ENCODE measurements at places on chromosomes 1 and 21. TPM values are rescaled to one million over a fixed set of nuclear protein-coding genes. Genes with fewer than 3 reads are reported as not detected.

The KCNK2 gene
- total RNA-seq, result not detected

The GBP3 gene
- 69.1 TPM for total RNA-seq

The KCNJ9 gene
- not detected for total RNA-seq

The IL12RB2 gene
- 0.10 TPM for total RNA-seq

DNA sequence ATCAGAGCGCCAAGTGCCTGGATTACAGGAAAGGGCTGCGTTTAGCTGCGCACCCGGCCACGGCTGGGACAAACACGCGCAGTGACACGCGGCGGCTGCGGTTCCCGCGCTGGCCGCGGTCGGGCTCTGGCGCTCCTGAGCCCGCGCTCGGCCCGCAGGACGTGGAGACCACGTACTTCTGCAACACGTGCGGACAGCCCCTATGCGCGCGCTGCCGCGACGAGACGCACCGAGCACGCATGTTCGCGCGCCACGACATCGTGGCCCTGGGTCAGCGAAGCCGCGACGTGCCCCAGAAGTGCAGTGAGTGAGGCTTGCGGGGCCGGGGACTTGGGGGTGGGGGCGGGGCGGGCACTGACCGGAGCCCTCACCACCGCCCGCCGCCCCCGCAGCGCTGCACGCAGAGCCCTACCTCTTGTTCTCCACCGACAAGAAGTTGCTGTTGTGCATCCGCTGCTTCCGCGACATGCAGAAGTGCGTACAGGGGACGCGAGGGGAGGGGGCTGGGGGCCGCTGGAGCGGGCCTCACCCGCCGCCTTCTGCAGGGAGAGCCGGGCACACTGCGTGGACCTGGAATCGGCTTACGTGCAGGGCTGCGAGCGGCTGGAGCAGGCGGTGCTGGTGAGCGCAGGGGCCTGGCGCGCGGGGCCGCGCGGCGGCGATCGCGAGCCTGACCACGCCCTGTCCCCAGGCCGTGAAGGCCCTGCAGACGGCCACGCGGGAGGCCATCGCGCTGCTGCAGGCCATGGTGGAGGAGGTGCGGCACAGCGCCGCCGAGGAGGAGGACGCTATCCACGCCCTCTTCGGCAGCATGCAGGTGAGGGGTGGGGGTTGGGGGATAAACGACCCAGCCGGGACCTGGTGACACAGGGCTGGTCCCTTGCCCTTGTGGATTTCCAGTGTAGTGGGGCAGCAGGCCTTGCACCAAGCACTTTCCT, 3.1 kb downstream of the RNF207 start:
- no peak for DNase-seq

DNA sequence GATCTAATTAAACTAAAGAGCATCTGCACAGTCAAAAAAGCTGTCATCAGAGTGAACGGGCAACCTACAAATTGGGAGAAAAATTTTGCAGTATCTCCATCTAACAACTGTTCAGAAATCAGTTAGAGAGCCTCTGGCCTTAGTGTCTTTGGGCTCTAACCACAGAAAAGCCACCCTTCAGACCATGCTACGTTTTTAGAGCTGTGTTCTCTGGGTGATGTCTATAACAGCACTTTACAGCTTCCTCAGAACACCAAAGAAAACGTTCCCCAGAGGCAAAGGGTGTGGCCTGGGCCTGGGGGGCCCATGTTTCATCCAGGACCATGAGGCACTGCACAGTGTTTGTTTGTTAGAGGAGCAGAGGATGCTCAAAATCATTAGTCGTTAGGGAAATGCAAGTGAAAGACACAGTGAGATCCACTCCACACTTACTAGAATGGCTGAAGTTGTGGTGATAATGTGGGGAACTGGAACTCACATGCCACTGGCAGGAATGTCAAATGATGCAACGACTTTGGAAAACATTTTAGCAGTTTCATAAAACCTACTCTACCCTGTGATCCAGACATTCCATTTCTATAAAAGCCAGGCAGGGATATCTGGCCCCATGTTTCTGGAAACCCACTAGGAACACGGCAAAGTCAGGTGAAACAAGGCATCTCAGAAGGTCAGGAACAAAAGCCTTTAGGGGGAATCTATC, 250.4 kb upstream of the HOOK1 start:
- DNase-seq, result no peak

DNA sequence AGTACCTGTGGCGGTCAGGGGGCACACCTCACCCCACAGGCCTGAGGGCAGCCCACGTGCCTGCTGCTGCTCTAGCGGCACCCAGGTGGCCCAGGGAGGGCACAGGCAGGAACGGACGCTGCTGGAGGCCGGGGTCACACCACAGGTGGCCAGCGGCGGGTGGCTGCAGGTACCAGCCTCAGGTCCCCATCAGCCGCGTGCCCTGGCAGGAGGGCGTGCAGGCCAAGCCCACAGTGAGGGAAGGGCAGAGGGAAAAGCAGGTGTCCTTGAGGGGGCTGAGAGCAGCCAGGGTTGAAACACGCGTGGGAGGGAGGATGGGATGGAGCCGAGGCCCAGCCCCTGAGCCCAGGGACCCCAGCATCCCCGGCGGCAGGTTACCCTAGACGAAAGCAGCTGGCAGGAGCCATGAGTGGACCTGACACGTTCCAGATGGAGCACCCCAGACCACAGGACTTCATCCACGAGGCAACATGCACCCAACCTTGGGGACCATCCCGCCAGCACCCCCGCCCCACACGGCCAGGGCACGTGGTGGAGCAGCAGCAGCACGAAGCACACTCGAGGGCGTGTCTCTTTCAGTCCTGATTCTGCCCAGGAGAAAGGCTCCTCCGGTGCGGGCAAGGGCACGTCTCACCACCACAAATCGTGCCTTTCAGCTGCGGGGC, 3.7 kb downstream of the SLC19A1 start:
- DNase-seq, result no peak

DNA sequence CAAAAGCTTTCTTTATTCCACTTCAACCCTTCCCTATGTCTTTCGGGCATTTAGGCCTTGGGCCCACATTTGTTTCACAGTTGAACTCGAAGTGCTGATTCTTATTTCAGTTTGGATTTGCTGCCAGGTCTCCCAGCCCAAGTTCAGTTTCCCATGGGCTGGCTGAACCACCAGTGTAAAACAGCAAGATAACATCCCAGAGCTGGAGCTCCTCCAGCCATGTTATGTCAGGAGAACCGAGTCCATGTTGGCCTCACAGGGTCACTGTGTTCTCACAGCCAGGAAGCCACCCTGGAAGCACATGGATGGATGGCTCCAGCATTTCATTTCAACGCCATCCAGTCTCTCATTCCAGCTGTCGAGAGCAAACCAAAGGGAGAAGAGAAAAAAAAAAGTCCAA, 45.2 kb upstream of the RXRG start:
- no peak for DNase-seq

DNA sequence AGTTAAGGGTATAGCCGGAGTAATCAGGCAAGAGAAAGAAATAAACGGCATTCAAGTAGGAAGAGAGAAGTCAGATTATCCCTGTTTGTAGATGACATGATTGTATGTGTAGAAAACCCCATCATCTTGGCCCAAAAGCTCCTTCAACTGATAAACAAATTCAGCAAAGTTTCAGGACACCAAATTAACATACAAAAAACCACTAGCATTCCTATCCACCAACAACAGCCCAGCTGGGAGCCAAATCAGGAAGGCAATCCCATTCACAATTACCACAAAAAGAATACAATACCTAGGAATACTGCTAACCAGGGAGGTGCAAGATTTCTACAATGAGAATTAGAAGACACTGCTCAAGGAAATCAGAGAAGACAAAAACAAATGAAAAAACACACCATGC, 45.3 kb downstream of the MAST2 start:
- no peak for DNase-seq

DNA sequence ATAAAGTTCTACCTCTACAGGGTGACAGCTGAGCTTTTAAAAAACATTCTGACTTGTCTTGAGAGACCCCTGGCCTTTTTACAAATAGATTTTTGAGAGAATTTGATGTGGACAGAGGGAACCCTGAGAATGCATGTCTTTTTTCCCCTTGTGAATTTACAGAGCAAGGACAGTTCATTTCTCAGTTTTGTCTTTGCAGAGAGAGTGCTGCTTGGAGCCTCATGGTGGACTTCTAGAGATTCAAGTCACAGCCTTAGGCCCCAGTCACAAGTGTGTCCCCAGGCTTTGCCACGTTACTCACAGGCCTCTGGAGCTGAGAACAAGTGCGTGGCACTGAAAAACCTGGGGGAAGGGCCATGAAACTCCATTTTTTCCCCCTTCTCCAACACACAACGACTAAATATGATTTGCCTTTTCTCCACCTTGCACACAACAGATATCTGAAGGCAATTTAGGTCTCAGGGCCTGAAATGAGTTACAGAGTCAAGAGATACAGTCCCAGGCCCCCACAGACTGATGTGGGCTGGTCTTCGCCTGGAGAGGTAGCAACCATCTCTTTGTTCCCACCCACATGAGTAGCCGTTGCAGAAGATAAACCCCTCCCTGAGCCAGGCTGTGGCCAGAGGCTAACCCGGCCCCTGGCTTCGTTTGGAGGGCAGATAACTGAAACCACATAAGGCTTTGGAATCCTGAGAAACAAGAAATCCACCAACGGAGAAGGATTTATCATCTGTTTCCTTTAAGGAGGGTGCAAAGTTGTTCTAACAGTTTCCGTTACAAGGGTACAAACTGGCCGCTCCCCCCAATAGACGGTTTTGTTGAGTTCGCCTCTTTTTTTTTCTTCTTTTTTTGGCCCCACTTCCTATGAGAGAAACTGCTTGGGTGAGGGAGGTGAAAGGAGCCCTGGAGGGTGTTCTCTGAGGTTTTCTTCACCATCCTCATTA, 1.0 kb upstream of the PIGV start:
- DNase-seq, result peak; percentile 44

- no peak for DNase-seq
Measured at GRCh38 chr1:114334297-114334696, 176.7 kb downstream of the TRIM33 start.

GRCh38 chr1:231241750-231242149, 738 bp downstream of the GNPAT start:
- no peak for DNase-seq

GRCh38 chr1:172764378-172764777, 105.5 kb downstream of the FASLG start:
- DNase-seq, result no peak

- no peak for DNase-seq
Measured at GRCh38 chr21:42975886-42976608, 1.7 kb downstream of the PKNOX1 start.

DNA sequence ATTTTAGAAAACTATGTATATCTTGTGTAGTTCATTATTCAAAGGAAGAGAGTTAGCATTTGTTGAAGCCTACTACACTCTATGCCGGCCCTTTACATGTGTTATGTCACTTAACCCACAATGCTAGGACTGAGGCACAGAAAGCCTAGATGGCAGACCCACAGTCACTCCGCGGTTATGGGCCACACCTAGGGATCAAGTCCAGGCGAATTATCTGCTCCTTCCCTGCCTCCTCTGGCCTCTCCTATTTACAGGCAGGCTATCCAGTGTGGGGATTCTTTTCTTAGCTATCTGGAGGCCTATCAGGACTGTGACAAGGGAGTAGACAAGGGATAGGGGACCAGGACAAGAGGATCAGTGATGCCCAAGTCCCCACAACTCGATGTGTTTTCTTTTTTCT, 33.0 kb downstream of the IER5 start:
- no peak for DNase-seq

DNA sequence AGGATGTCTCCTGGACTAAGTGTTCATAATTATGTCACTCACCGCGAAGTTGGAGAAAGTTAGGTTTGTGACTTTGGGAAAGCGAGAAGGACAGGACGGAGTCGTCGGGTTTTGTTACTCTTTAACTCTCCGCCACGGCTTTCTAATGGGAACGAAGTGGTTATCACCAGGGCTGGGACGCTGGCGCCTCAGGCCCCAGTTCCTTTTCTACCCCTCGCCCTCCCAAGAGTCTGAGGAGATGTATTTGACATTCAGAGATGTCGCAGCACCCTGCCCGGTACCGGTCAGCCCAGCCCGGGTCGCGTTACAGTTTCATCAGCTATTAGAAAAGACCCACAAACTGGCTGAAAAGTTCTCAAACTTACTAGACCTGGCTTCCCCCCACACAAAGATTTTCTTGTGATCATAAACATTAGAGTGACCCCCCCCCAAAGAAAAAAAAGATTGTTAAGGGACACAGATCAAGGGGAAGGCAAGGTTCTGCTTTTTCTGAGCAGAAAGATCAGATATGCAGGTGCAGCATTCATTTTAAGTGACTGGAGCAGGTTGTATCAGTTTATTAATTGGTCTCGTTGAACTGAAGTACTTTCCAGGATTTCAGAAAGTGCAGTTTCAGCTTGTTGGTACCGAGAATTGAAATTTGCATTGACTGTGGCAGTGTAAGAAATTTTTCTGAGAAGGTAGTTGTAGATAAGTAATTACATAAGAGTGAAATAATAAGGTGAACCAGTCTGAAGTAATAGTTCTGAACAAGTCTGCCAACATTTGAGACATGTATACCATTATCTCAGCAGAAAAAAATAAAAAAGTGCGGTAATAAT, 859 bp upstream of the ZBTB18 start:
- peak; percentile 9 for DNase-seq

GRCh38 chr1:193427524-193427923, 241.1 kb upstream of the B3GALT2 start:
- no peak for DNase-seq

DNA sequence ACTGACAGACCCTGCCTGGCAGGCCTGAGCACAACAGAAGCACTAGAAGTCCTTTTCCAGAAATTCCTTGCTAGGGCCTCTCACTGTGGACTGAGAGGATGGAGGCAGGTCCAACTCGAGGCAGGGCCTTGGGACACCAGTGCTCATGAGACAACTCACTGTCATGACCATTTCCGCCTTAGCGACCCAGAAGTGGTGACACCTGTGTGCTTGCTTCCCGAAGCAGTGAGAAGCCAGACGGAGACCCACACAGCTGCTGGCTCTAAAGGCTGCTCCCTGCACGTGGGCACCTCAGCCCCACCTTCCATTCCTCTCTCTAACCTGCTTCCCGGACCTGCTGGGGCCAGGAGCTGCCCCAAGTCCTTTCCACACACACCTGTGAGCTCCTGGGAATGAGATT, 33.0 kb downstream of the KCNC4 start:
- DNase-seq, result no peak

DNA sequence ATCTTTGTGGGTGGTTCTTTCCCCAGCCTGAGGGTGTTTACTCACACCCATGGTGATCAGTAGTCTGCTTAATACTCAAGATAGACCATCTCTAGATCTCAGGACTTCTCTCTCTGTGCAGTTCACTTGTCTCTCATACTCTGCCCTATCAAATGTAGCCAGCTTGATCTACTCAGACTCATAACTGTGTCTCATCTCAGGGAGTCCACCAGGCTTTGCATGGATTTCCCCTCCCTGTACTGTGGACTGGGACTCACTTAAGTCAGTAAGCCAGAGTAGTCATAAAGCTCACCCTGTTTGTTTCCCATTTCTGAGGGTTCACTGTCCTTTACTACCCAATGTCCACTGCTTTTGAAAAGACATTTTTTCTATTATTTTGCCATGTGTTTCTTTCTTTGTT, 41.8 kb downstream of the LYPLAL1 start:
- no peak for DNase-seq

- DNase-seq, result no peak
Measured at GRCh38 chr1:31568895-31569595, 7.3 kb upstream of the TINAGL1 start.
